ENCODE measurements at places on chromosomes 1 and 21. TPM values are rescaled to one million over a fixed set of nuclear protein-coding genes. Genes with fewer than 3 reads are reported as not detected.

The OTUD3 gene
- total RNA-seq = 5.3 TPM

The KLHL21 gene
- 31.0 TPM for total RNA-seq

The TNFRSF1B gene
- 38.6 TPM for total RNA-seq

The ARTN gene
- total RNA-seq = not detected

The C1orf94 gene
- total RNA-seq = not detected

The HLCS gene
- 16.0 TPM for total RNA-seq
